ENCODE measurements at places on chromosomes 2 and 18.

DNA sequence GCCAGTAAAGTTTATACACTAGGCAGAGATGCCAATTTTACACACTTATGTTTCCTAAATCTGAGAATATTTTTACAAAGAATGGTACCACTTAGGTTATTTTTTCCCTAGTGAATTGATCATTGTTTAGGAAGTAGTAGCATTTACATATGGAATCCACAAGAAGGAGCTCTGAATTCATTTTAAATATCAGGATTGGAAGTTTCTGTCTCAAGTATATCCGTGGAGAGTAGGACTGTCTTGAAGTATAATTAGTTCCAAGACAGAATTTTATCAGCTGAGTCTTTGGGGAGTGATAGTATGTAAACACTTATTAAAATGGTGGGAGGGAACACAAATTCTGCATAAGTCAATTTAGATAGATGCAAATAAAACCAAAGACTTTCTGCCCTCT lies 82.3 kb upstream of the FAM98A start:
- DNase-seq: no peak

- peak; percentile 68 for DNase-seq
These were observed 26.1 kb downstream of the KCTD18 start for GRCh38 chr2:200483729-200484198.

GRCh38 chr2:207722773-207723424 lies 11.5 kb downstream of the CCNYL1 start:
- no peak for DNase-seq

GRCh38 chr18:12621742-12622306 lies 36.1 kb downstream of the SPIRE1 start:
- no peak for DNase-seq

DNA sequence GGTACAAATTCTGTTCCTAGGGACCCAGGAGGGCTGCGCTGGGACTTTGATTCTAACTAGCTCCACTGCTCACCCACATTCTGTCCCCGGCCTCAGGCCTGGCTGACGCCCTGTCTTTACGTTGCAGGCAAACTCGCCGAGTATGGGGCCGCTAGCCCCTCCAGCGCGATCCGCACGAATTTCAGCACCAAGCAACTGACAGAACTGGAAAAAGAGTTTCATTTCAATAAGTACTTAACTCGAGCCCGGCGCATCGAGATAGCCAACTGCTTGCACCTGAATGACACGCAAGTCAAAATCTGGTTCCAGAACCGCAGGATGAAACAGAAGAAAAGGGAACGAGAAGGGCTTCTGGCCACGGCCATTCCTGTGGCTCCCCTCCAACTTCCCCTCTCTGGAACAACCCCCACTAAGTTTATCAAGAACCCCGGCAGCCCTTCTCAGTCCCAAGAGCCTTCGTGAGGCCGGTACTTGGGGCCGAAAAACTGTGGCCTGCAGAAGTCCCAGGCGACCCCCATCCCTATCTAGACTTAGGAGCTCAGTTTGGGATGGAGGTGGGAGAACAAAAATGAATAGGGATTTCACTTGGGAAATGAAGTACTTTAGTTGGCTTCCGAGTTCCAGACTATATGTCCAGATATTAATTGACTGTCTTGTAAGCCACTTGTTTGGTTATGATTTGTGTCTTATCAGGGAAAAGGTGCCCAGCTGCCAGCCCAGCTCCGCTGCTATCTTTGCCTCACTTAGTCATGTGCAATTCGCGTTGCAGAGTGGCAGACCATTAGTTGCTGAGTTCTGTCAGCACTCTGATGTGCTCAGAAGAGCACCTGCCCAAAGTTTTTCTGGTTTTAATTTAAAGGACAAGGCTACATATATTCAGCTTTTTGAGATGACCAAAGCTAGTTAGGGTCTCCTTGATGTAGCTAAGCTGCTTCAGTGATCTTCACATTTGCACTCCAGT lies 1.5 kb downstream of the HOXD1 start:
- DNase-seq: peak; percentile 48

- peak; percentile 75 for DNase-seq
These were observed 77.0 kb upstream of the CNGA3 start for GRCh38 chr2:98269274-98269673.

DNA sequence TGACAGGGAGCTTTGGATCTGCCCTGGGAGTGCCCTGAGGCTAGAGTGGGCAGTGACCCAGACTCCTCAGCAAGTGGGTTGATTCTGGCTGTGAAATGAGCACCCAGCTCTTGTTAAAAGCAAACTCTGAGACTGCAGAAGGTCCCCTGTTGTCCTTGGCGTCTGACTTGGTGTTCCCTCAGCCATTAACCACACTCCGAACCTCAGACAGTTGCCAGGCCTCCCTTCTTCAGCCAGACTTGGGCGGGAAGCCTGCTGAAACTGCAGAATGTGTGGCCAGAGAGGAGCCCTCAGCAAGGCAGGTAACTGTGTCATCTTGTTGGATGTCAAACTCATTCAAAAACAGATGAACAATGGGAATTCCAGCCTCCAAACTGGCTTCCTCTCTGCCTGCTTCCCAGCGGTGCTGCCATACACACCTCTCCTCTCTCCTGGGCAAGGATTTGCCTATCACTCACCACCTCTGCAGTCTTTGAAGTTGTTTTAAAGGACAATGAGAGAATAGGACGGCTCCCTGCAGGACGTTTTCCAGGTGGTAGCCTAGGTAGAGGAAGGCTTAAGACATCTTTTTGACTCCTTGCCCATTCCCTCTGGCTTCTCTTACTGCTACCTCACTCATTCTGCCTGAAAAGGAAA lies 38.9 kb upstream of the B3GNT2 start:
- no peak for DNase-seq

- no peak for DNase-seq
These were observed 16.4 kb upstream of the KCNG3 start for GRCh38 chr2:42510191-42510590.

DNA sequence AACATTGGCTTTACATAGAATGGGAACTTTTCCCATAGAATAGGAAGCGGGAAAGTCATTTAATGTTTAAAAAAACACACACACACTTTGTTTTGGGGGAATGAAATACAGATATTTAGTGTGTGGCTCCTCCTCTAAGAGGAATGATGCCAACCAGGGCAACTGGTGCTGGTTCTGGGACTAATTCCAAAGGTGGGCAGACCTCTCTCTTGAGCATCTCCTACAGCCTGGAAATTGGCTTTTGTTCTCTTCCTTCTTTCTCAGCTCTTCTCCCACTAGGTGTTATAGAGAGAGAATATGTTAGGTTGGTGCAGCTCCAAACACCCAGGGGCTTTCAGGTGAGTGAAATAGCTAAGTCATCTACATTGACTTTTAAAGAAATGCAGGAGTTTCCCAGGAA lies 190.1 kb downstream of the RAD51AP2 start:
- no peak for DNase-seq

DNA sequence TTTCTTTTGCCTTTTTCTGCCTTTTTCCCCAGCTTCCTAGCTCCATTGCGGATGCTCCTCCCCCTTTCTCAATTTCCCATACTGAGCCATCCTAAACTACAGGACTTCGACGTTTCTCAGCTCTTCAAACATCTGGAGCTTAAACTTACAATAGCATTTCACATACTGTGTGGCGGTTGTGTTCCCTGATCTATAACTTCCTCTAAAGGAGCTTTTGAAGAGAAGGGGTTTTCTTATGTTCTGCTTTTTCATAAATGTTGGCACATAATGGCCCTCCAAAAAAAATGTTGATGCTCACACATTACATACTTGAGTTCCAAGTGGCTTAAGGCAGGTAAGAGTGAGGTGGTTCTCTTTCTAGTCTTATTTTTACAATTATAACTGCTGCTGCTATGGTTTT lies 87.4 kb downstream of the RNF144A start:
- DNase-seq: peak; percentile 79

DNA sequence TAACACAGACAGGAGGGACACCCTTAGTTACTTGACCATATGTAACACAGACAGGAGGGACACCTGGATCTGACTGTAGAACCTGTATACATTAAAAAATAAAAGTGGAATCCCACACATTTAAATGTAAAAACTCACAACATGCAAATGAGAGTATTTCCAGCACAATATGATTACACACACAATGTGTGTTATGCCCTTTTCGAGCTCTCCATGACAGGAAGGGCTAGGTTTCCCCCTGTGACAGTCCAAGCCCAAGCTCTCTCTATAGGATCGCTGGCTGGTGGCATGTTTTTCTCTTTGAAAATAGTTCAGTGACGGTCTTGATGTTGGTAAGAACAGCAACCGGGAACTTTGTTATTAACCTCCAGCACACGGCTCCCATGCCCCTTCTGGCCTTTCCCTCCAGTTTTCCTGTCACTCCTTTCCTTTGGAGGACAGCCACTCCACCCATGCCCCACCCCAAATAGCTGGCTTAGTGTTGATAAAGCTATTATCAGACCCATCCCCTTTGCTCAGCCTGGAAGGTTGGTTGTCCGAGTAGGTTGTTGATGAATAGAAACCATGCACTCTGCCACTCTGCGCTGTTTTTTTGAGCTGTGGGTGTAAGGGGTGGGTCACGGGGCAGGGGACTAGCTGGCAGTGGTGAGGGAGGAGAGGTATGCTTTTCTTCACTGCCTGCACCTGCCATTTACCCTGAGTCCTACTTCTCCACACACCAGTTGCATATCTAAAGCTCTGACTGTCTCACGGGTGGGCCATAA lies 2.7 kb downstream of the RASGRP3 start:
- peak; percentile 38 for DNase-seq

DNA sequence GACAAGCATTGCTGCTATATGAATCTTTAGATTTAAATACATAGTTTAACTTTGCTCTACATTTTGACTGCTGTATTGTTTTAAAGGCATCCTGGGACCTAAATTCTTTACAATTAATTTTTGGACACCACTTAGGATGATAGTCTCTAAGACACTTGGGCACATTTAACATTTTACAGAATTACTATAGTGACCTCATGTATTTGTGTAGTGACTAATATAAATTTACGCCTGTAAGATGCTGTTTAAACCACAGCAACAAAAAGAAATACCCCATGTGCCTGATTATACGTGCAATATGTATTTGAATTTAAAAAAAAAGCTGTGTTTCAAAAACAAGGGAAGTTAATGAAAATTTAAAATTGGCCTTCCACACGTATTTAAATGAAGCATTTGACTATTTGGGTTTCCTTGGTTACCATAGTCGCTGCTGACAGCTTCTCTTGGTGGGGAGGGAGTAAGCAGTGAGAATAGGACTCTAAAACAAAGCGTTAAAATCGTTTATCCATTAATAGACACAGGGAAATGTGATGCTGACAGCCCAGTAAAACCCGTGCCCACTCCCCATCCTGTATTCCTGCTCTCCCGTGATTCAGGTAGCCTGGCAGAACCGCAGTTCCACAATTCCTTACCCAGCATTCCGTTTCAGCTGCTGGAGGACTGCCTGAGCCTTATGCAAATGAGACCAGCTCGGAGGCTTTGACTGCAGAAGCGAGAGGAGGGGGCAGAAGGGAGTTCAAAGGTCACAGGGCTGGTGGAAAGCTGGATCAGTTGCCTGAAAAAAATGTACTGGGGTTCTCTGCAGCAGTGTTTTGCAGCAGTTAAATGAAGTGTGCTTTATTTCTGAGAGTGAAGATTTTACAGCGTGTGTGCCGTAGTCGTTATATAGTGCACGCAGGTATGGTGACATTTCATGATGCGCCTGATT lies 104.3 kb downstream of the CSRNP3 start:
- no peak for DNase-seq

DNA sequence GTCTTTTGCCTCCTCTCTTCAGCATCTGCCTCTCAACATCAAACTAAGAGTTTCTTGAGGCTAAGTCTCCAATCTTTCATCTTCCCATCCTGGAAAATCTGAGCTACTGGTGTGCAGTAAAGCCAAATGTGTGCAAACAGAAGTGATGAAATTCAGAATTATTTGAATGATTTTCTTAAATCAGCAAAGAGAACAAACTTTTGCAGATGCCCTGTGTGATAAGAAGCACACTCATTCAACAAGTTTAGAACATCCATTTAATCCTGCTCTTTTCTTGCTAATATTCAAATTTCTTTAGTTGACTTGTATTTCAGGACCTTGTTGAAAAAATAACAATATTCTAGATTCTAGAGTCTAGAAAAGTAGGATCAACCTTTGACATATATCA lies 1374.9 kb upstream of the CELF4 start:
- no peak for DNase-seq

- no peak for DNase-seq
These were observed 2100.7 kb upstream of the PIK3C3 start for GRCh38 chr18:39854291-39854690.

GRCh38 chr2:71380665-71381064 lies 49.1 kb downstream of the ZNF638 start:
- DNase-seq: no peak

DNA sequence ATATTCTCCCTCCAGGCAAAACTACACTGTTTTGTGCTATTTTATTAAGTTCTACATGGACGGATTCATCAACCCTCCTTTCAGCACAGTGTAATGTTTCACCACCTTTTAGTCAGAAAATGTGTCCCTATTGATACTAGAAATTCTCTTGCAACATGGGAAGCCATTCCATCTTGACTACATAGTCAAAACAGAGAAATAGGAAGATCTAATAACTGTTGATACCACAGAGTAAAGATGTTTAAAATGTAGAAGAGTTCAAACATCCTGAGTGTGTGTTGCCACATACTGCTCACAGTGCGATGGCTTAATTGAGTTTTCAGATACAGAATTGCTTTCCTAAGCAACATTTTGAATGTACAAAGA lies 492.2 kb upstream of the RAB12 start:
- no peak for DNase-seq

DNA sequence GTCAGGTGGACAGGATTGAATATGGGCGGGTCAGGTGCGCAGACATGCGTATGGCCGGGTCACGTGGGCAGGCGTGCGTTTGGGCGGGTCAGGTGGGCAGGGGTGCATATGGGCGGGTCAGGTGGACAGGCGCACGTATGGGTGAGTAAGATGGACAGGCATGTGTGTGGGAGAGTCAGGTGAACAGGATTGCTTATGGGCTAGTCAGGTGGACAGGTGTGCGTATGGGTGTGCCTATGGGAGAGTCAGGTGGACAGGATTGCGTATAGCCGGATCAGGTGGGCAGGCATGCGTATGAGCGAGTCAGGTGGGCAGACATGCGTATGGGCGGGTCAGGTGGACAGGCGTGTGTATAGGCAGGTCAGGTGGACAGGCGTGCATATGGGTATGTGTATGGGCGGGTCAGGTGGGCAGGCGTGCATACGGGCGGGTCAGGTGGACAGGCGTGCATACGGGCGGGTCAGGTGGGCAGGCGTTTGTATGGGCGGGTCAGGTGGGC lies 30.3 kb upstream of the KLF11 start:
- DNase-seq: no peak

GRCh38 chr2:15968280-15969178 lies 28.2 kb downstream of the MYCN start:
- no peak for DNase-seq

DNA sequence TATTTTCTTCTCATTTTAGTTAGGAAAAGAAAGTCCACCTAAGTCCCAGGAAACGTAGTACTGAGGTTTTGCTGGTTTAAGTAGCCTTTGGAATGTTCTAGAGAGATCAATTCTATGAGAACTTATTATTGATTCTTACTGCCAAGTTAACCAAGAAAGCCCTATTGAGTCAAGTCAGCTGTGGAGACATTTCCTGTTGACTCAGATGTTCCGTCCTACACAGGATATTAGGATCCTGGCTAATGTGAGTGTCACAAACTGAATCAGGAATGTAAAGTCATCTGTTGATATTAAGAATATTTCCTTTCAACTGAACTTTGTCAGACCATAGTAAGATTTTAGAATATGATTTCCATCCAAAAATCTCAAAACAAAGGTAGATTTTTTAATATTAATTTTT lies 654.3 kb downstream of the LRRTM4 start:
- no peak for DNase-seq

- DNase-seq: no peak
These were observed 10.3 kb upstream of the NTSR2 start for GRCh38 chr2:11680182-11680900.

GRCh38 chr2:27089111-27089954 lies 2.8 kb downstream of the KHK start:
- no peak for DNase-seq

- DNase-seq: peak; percentile 33
These were observed 6.1 kb downstream of the ONECUT2 start for GRCh38 chr18:57441071-57441794.

Measured in hematopoietic multipotent progenitor cell treated with erythropoietin and hydrocortisone succinate and interleukin-3 and kit ligand, for 4 days (in vitro differentiated cells).